GM23338 (cell line): ENCODE measurements at places on chromosomes 2 and 18. TPM values are rescaled to one million over a fixed set of nuclear protein-coding genes. Genes with fewer than 3 reads are reported as not detected.

GRCh38 chr2:215002500-215002899, 135.9 kb downstream of the ABCA12 start:
- DNase-seq, result peak; percentile 70

Gene LIMS4
- not detected in 2 replicates for total RNA-seq

DNA sequence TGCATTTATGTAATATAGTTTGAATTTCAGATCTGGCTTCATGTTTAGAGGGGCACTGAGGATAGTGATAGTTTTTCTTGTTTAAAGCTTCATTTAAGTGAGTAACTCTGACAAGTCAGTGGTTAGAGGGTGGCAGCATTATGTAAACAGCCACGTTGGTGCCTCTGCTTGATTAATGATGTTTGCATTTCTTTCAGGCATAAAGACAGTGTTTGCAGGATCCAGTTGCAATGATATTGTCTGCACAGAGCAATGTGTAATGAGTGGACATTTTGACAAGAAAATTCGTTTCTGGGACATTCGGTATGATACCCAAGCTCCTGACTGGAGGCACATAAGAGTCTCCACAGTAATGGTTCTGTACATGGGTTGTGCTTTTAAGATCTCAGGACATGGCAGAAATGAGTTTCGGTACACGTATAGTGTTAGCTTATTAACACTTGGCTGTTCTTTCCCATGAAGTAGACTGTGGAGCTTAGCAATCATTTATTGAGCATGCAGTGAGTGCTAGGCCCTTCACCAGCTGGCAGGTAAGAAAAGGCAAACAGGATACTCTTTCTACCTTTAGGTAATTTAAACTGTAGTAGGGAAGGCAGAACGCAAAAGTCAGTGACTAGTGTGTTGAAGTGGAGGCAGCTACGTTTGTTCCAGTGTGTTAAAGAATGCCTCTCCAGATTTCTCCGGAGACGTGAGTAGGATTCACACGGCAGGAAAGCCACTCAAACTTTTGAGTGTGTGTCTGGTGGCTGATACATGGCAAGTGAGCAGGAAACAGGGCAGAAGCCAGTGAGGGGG, 17.4 kb upstream of the SAG start:
- no peak for DNase-seq

Gene FOXD4L1
- not detected in 2 replicates for total RNA-seq

DNA sequence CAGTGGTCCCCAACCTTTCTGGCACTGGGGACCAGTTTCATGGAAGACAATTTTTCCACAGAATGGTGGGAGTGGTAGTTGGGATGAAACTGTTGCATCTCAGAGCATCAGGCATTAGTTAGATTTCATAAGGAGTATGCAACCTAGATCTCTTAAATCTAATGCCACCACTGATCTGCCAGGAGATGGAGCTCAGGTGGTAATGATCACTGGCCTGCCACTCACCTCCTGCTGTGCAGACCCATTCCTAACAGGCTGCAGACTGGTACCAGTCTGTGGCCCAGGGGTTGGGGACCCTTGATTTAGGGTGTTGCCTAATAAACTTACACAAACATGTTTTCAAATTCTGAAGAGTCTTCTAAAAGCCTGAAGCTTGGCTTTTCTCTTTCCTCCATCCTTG, 261.3 kb downstream of the CDH19 start:
- DNase-seq, result no peak

DNA sequence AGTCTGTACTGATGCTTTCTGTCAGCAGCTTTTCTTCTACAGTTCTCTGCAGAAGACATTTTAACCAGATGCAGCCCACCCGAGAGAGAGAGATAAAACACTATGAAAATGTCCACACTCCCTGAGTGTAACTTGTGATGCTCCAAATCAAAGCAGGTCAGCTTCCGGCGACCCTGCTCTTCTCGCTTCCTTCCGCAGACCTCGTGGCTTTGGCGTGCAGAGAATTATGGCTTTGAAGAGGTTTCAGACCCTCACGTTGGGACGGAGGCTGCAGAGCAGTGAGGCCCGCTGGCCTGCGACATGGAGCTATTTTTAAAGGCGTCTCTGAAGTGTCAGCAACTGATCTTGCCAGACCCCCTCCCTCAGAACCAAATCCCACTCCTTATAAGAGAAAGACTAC, 41.8 kb downstream of the TMEM163 start:
- no peak for DNase-seq

Gene CYS1
- total RNA-seq, result 0.04 and 0.31 TPM in 2 replicates

Gene MYOM1
- 0.08 and 0.38 TPM in 2 replicates for total RNA-seq

DNA sequence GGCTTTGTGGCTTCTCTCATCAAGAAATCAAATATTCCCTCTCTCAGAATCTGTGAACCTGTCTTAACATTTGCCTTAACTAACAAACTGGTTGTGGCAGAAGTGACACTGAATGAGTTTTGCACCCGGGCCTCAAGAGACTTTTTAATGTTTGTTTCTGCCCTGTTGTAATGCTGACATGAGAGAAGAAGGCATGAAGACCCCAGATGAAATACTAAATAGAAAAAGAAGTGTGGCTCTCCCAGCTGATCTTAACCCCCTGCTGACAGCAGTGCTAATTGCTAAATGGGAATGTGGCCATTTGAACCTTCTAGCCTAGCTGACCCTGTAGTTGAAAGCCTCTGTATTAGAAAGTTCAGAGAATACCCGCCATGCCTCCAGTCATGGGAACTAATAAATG, 261.2 kb downstream of the CTNNA2 start:
- no peak for DNase-seq
